ENCODE measurements at places on chromosomes 1 and 21. TPM values are rescaled to one million over a fixed set of nuclear protein-coding genes. Genes with fewer than 3 reads are reported as not detected.

RCC2 gene
- 54.7 TPM for total RNA-seq

FMOD gene
- 4.3 TPM for total RNA-seq

PUM1 gene
- total RNA-seq, result 45.8 TPM

MSH4 gene
- total RNA-seq, result not detected

FCER1A gene
- 4.7 TPM for total RNA-seq

KCNK2 gene
- total RNA-seq, result not detected

CASZ1 gene
- 22.1 TPM for total RNA-seq

HLX gene
- total RNA-seq, result 0.23 TPM

HSPB7 gene
- total RNA-seq, result 1.1 TPM

DESI2 gene
- total RNA-seq, result 32.0 TPM

PKP1 gene
- 483 TPM for total RNA-seq

NTRK1 gene
- not detected for total RNA-seq

CENPS gene
- 6.1 TPM for total RNA-seq

AADACL4 gene
- total RNA-seq, result not detected

PLPPR5 gene
- not detected for total RNA-seq

HES4 gene
- total RNA-seq, result 16.2 TPM

MROH7 gene
- 0.82 TPM for total RNA-seq

OR6N1 gene
- total RNA-seq, result not detected

CCDC185 gene
- not detected for total RNA-seq

TARDBP gene
- total RNA-seq, result 110 TPM

H6PD gene
- 10.6 TPM for total RNA-seq

C1orf94 gene
- not detected for total RNA-seq

ELK4 gene
- total RNA-seq, result 15.9 TPM

PDZK1 gene
- not detected for total RNA-seq

DDAH1 gene
- total RNA-seq, result 13.5 TPM

TTC13 gene
- 18.0 TPM for total RNA-seq

SPRR2B gene
- 7.0 TPM for total RNA-seq

GREM2 gene
- 0.56 TPM for total RNA-seq

TNFRSF9 gene
- total RNA-seq, result not detected

CHD5 gene
- total RNA-seq, result 0.62 TPM

ZNF678 gene
- total RNA-seq, result 1.5 TPM

ZNF697 gene
- total RNA-seq, result 1.9 TPM

PROX1 gene
- 0.61 TPM for total RNA-seq

CIART gene
- not detected for total RNA-seq

TMCO4 gene
- total RNA-seq, result 13.0 TPM

TNFRSF18 gene
- 2.5 TPM for total RNA-seq

NOTCH2NLA gene
- 44.2 TPM for total RNA-seq

DIPK1A gene
- 3.1 TPM for total RNA-seq

S100A9 gene
- total RNA-seq, result 55,183 TPM

VWA1 gene
- 26.8 TPM for total RNA-seq

CTTNBP2NL gene
- 19.6 TPM for total RNA-seq

RHEX gene
- total RNA-seq, result not detected

PARP1 gene
- total RNA-seq, result 119 TPM

BRDT gene
- total RNA-seq, result not detected
